ENCODE measurements at places on chromosomes 3 and 15. TPM values are rescaled to one million over a fixed set of nuclear protein-coding genes. Genes with fewer than 3 reads are reported as not detected.

Gene PSTPIP1
- 123 TPM for total RNA-seq

Gene TRAT1
- 27.2 TPM for total RNA-seq

GRCh38 chr3:57675530-57675929 lies 17.3 kb downstream of the DENND6A start:
- no peak for DNase-seq
- H3K27ac ChIP-seq = no peak overlapping the region
- peaks cover 25% of the 10 kb centered on the region for H3K4me1 ChIP-seq
- H3K4me3 ChIP-seq = no peak overlapping the region
- no peaks in the 10 kb centered on the region for H3K36me3 ChIP-seq

Gene TTC21A
- 1.1 TPM for total RNA-seq

- no peaks in the 10 kb centered on the region for H3K4me1 ChIP-seq
- no peak overlapping the region for H3K27ac ChIP-seq
- no peak overlapping the region for H3K4me3 ChIP-seq
- DNase-seq = no peak
Measured at GRCh38 chr15:68183616-68184315, 21.4 kb downstream of the CALML4 start.

DNA sequence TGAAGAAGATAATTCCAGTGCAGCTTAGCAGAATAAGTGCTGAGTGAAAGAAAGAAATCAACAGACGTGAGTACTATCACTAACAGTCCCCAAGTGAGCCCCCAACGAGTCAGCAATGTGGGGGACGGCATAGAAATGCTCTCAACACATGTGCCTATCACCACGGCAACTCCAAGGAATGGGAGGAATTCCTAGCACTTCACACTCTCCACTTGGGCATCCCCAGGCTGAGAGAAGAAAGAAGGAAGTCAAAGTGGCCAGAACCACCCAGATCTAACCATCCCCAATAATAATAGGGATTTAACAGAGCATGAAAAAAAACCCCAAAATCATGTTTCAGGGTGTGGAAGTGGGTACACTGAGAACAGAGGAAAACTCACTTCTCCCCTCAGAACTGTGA lies 29.3 kb upstream of the CPNE4 start:
- no peaks in the 10 kb centered on the region for H3K27me3 ChIP-seq
- no peaks in the 10 kb centered on the region for H3K36me3 ChIP-seq
- DNase-seq = no peak
- no peaks in the 10 kb centered on the region for H3K4me1 ChIP-seq
- H3K4me3 ChIP-seq = no peak overlapping the region

Gene INSYN1
- not detected for total RNA-seq

DNA sequence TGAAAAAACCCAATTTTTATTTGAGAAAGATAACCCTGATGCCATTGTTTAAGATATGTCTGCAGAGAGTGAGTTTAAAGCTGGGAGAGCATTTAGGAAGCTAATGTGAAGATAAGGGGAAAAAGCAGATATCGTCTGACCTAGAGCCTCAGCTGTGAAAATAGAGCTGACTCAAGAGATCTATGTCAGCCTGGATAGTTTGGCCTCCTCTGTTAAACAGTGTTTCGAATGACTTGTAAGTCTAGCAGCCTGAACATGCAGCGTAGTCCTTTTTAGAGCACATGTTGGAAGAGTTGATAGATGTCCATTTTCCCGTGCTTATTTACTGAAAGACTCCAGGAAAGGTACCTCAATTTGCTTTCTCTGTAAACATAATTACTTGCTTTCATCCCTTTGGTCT lies 48.1 kb downstream of the ALCAM start:
- no peak overlapping the region for H3K4me3 ChIP-seq
- no peaks in the 10 kb centered on the region for H3K4me1 ChIP-seq
- no peak overlapping the region for H3K27ac ChIP-seq
- H3K36me3 ChIP-seq = no peaks in the 10 kb centered on the region
- no peak for DNase-seq

Gene ZNF80
- total RNA-seq = 1.8 TPM

Gene MYLK
- not detected for total RNA-seq
